ENCODE measurements at places on chromosomes 2 and 18.

- no peak for DNase-seq
These were observed 498.2 kb downstream of the PTPRM start for GRCh38 chr18:8065284-8065683.

DNA sequence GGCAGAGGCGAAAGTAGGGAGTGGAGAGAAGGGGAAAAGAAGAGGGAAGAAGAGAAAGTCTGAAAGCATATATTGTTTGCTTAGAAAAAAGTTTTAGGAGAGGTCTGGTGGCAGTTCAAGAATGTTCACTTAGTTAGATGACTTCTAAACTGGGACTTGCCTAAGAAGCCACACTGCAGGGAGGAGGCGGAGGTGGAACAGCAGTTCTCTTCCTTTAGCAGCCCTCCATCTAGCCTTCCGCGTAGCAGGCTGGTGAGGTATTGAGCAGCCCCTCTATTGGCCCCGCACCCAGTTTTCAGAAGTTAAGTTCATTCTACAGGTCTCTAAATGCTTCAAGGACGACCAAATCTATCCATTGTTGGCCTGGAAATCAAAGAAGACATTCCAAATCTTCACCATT, 31.9 kb upstream of the WIPF1 start:
- DNase-seq: no peak

- no peak for DNase-seq
These were observed 29.1 kb downstream of the DRC1 start for GRCh38 chr2:26430826-26431225.

GRCh38 chr18:49023938-49024803, 73.4 kb upstream of the SMAD7 start:
- no peak for DNase-seq

DNA sequence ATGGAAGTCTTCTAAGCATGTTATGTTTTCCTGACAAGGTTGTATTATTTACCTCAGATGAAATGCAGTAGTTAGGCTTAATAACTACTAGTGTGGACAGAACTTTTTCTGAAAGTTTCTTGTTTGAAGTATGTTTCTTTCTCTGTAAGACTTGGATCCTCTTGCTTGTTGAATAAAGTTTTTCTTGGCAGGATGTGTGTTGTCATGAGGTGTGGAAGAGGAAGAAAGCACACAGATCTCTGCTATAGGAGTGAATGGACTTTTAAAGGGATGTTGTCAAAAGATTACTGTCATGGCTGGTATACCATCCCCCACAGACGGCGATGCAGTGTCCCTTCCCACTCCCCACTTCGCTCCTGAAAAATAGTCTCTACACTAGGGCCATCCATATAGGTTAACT, 2.6 kb downstream of the CAB39 start:
- no peak for DNase-seq

DNA sequence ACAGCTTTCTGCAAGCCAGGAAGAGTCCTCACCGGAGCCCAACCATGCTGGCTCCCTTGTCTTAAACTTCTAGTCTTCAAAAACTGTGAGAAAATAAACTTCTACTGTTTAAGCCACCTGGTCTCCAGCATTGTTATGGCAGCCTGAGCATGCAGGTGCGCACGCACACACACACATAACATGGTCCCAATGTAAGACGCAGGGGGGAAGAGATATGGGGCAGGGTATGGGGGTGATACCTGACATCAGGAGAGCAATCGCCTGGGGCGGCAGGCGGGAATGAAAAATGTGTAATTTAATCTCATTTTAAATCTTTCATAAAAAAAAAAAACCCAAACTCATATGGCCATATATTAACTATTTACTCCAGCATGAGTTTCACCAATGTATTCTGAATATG, 18.0 kb downstream of the HJURP start:
- DNase-seq: no peak

DNA sequence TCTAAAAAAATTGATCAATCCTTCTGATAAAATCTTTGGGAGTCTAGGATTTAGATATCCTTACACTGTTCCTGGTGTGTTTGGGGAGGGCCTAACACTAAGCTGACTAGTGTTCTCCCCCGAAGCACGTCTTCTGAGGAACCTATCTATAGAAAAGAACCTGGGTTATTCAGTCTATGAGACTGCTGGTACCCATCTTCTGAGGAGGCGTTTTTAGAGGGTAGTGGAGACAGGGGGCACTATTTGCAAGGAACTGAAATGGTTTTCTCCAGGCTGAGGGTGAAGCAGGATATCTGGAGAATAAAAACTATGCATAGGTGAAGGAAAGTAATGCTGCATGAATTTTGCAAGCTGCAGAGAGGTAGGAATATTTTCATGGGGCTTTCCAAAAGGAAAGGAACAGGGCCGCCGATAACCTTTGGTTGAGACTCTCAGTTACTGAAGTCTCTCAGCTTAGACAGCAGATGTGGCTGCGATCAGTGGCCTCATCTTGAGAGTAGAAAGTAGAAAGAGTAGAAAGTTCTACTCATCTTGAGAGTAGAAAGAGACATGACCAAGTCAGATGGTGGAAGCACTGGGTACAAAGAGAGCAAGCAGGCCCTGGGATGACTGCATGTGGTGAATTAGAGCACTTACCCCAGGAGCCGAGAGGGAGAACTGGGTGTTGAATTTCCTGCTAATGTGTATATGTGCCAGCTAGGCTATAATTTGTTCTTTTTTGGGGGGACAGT, 31.8 kb upstream of the KCNE4 start:
- DNase-seq: no peak

GRCh38 chr18:59448546-59448945, 89.5 kb upstream of the LMAN1 start:
- no peak for DNase-seq

GRCh38 chr2:31137211-31138036, 816 bp downstream of the GALNT14 start:
- DNase-seq: no peak

GRCh38 chr18:48837676-48838075, 113.1 kb downstream of the SMAD7 start:
- no peak for DNase-seq

GRCh38 chr2:211204456-211204855, 648.1 kb downstream of the CPS1 start:
- DNase-seq: no peak

GRCh38 chr2:222944552-222944951, 83.7 kb downstream of the ACSL3 start:
- DNase-seq: no peak

DNA sequence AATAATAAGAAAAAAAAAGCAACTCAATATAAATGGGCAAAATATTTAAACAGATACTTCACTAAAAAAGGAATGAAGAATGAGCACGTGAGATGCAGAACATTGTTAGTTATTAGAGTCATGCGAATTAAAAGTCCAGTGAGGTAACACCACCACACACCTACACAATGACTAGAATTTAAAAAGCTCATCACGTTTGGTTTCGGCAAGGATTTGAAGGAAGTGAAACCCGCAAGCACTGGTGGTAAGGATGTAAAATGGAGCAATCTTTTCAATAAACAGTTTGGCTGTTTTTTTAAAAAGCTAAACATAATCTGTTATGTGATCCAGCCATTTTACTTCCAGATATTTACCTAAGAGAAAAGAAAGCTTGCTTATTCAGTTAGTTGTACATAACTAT, 1181.6 kb upstream of the CELF4 start:
- DNase-seq: no peak

- DNase-seq: no peak
These were observed 98.4 kb upstream of the NEUROD1 start for GRCh38 chr2:181778621-181779201.

- no peak for DNase-seq
These were observed 125.1 kb downstream of the TANC1 start for GRCh38 chr2:159093497-159093896.

- no peak for DNase-seq
These were observed 159.0 kb downstream of the ZNF516 start for GRCh38 chr18:76335859-76336640.

DNA sequence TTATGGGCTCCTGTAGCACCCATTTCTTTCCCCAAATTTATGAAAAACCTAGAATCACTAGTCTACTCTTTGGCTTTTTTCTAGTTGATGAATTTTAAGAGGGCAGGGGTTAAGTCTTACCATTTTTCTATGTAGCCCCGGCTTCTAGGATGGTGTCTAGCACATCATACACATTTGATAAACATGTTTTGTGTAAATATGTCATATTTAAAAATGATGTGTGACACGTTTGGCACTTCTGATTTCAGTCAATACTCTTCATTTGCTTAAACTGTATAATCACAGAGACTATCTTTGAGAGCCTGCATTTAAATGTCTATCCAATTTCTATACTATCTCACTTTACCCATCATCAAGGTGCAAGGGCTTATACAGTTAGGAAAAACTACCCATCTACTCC, 331.1 kb downstream of the TDRD15 start:
- no peak for DNase-seq

DNA sequence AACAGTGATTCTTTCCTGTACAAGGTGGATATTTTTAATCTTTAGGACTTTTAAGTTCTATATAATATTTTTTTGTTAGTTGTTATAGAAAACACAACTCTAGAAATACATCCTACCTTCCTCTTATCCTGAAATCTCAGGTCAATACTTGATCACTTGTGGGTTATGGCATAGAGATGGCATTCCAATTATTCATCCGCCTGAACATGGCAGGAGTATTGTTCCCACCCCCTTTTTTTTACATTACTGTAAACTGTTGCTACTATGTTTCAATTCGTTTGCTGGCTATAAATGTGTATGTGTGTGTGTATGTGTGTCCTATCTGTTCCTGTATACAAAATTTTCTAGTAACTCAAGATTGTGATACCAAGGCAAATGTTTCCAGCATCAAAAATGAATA, 43.3 kb upstream of the FN1 start:
- no peak for DNase-seq

DNA sequence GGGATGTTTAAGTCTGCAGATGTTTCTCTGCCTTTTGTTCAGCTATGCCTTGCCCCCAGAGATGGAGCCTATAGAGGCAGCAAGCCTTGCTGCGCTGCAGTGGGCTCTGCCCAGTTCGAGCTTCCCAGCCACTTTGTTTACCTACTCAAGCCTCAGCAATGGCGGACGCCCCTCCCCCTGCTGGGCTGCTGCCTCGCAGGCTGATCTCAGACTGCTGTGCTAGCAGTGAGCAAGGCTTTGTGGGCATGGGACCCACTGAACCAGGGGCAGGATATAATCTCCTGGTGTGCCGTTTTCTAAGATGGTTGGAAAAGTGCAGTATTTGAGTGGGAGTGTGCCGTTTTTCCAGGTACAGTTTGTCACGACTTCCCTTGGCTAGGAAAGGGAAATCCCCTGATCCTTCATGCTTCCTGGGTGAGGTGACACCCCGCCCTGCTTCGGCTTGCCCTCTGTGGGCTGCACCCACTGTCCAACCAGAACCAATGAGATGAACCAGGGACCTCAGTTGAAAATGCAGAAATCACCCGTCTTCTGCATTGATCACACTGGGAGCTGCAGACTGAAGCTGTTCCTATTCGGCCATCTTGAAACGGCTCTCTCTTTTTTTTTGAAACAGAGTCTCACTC, 27.6 kb upstream of the ADAM23 start:
- no peak for DNase-seq

- no peak for DNase-seq
These were observed 55.8 kb upstream of the TNP1 start for GRCh38 chr2:216915557-216916150.

All from H54 (cell line).